ENCODE measurements at places on chromosomes 13 and 19.

- no peak for DNase-seq
Measured at GRCh38 chr19:45782820-45783785, 813 bp upstream of the DMPK start.

- DNase-seq, result no peak
Measured at GRCh38 chr19:23409392-23410048, 14.2 kb upstream of the ZNF91 start.

- DNase-seq, result peak; percentile 77
Measured at GRCh38 chr19:3270902-3271301, 46.4 kb downstream of the CELF5 start.

DNA sequence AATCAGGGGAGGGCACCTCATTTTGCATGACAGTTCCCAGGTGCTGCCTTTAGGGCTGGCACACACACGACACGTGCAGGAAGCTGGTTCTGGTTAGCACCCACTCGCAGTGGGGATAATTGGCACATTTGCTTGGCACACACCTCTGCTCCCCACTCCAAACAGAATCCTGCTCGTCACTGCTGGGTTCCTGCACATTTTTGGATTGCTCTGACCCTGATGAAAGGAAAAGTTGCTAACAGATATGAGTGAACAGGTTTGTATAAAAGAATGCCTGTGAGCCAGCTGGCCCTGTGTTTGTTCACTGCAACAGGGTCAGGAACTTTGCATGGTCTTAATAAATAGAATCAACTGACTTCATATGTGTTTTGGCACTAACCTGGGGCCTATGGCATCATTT is 1500.4 kb downstream of the EFNB2 start:
- DNase-seq, result no peak

GRCh38 chr13:29573190-29573589 is 22.3 kb downstream of the SLC7A1 start:
- DNase-seq, result no peak

GRCh38 chr19:5287066-5287465 is 53.5 kb downstream of the PTPRS start:
- no peak for DNase-seq

DNA sequence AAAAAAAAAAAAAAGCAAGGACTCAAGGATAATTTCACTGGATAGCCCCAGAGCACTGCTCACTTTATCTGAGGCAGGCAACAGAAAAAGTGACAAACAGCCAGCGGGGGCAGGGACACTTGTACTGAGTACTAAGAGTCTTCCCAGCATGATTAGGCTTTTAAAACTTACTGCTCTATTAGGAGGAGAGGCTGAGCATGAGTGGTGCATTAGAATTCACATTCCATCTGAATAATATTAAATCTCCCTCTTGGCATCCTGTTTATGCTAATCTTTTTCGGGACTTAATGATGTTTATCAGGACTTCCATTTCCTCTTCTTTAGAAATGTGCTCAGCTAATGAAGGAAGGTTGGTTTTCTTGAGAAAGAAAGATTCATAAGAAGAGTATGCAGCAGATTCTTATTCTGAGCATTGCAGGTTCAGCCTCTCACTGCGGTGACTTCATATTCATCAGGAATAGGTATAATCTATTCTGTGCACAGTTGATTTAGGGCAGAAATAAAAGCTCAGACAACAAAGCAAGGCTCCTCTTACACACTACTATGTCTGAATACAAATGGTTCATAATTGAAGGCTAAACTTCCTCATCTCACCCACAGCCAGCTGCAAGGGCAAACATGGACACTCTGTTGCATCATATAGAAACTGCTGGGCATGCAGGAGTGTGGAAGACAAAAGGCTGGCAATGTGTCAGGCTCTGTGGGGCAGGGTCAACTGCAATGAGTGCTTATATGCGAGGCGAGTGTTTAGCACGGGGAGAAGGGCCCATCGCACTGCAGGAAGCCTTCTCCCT is 107.0 kb downstream of the KL start:
- DNase-seq, result no peak

- no peak for DNase-seq
Measured at GRCh38 chr13:36839281-36839680, 20.3 kb downstream of the RFXAP start.

- no peak for DNase-seq
Measured at GRCh38 chr13:112715715-112716460, 26.1 kb downstream of the ATP11A start.

- DNase-seq, result no peak
Measured at GRCh38 chr13:27909378-27909777, 10.4 kb upstream of the PDX1 start.

GRCh38 chr19:38838208-38838985 is 6.8 kb upstream of the ECH1 start:
- no peak for DNase-seq

DNA sequence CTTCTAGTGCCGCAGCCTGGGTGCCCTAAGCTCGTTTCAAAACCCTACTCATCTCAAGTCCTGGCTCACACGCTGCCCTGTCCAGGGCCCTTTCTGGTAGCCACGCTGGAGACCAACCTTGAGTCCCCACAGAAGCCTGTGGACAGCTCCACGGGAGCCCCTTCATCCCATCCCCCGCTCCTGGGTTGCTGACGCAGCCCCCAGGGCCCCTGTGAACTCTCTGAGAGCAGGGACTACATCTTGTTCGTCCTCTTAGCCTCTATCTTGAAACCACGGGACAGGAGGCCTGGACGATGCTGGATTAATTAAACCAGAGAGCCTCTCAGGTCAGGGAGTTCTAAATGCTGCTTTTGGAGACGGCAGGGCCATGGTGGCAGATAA is 7.4 kb downstream of the MLLT1 start:
- no peak for DNase-seq

- DNase-seq, result no peak
Measured at GRCh38 chr13:73306688-73307087, 247.9 kb downstream of the KLF5 start.

DNA sequence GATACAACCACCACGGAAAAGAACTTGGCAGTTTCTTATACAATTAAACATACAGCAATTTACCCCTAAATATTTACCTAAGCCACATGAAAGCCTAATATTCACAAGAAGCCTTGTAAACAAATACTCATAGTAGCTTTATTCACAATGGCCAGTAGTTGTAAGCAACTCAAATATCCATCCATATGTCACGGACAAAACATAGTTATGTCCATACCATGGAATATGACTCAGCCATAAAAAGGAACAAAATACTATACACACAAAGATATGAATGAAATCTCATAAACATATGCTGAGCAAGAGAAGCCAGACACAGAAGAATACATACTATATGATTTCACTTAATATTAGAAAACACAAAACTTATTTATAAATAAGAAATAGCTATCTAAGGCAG is 12.9 kb downstream of the PSPC1 start:
- DNase-seq, result no peak

DNA sequence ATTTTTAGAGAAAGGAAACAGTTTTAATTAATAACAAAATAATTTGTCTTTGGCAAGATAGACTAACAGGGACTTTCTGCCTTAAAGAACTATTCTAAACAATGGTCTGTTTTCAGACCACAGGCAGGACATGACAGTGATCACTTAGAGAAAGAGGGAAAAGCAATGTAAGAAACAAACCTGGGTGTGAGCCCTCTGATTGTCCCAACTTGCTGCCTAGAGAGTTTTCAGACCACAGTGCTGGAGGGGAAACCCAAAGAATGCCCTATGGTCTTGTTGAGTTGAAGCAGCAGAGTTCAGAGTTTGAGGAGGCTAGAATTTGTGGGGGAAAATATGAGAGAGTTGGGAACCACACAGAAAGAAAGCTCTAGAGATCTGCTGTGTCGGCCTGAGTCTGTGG is 38.1 kb downstream of the DGKH start:
- no peak for DNase-seq

DNA sequence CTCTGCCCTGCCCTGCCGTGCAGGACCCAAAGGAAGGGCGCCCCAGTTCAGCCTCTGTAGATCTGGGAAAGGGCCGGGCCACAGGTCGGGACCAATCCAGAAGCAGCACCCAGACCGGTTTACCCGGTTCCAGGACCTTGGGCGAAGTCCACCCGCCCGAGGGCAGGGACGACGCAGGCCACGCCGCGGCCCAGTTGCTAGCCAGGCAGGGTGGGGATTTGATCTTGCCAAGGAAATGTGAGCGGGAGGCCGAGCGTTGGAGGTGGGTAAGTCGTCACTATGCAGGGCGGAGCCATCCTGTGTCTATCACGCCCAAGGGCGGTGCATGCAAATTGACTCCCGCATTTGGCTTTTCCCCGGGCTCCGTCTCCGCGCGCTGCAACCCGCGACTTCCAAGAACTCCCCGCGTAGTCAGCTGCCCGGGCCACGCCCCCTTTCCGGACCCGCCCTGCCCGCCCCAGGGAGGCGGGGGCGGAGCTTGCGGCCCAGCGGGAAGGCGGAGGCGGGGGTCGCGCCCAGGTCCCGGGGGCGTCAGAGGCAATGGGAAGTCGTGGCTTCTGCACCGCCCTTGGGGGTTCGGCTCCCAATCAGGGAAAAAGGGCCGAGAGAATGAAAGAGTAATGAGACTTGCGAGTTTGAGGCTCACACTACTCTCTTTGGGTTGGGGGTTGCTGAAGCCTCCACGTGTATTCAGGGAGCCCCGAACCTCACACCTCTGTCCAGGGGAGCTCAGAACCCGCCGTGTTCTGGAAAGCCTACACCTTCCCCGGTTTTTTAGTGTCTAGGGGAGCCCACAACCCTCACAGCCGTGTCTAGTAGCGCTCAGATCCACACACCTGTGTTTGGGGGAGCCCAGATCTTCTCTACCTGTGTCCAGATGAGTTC is 12.8 kb downstream of the IER2 start:
- peak; percentile 94 for DNase-seq

DNA sequence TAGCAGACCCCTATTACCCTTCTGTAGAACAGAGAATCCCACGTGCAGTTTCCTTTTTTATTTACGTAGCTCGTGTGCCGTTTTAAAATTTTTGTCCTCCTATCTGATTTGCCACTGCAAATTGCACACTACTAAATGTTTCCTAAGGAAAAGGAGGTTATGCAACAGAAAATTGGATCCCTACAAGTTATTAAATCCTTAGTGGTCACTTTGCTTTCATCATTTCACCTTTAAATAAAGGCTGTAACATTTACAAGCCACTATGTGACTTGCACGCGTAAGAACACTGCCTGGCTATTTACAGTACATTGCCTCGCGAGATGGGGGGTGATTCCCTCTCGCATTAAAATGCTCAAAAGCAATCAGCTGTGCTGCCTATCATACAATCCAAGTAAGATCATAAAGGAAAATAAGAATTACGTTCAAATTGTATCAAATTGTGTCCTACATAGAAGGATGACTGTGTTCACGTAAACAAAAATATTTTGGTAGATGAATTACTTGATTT is 525.6 kb downstream of the SUCLA2 start:
- DNase-seq, result no peak

DNA sequence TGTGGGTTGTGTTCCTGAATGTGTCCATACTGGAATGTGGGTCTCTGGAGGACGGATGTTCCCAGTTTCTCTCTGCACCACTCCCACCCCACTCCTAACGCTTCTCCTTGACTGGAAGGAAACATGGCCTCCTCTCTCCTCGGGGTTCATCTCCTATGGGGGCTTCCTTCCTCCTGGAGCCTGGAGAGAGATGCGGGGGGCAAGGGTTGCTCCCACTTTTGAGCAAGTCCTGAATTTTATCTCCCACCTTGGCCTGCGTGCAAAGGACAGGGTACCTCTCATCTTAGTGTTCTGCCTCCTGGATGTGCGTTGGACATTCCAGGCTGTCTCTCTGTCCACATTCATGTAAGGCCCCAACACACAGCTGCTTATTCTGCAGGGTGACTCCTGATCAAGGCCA is 52.5 kb upstream of the UQCRFS1 start:
- DNase-seq, result no peak

DNA sequence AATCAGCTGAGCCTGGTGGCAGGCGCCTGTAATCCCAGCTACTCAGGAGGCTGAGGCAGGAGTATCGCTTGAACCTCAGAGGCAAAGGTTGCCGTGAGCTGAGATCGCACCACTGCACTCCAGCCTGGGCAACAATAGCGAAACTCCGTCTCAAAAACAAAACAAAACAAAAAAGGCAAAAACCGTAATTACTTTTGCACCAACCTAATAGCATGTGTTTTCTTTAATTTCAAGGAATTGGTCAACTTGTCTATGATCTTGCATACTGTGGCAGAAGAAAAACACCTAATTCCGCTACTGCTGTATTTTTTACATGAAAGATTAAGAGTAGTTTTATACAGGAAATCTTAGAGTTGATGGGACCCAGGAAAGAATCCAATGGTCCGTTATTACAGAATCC is 241.2 kb downstream of the COL4A1 start:
- DNase-seq, result no peak

DNA sequence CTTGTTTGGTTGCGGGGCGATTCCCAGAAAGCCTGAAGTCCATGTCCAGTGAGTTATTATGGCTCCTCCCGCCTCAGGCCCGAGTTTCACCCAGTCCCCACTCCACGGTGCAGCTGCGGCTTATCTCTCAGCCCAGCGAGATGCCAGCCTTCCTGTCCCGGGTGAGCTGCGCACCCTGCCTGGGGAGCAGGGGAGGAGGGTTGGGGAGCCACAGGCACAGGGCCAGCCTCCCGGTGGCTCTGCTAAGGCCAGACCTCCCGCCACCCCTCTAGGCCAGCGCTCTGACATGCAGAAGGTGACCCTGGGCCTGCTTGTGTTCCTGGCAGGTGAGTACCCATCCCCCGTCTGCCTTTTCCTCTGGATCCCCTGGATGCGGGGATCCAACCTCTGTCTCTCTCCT is 3.5 kb downstream of the FXYD3 start:
- no peak for DNase-seq

DNA sequence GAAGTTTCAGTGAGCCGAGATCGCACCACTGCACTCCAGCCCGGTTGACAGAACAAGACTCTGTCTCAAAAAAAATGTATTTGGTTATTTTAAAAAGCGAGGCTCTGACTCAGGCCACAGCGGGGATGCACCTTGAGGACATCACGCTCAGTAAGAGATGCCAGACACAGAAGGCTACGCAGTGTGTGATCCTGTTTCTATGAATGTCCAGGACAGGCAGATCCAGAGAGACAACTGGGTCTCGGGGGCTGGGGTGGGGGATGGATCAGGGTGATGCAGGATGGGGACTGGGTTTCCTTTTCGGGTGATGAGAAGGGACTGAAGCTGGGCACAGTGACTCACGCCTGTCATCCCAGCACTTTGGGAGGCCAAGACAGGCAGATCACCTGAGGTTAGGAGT is 5.4 kb downstream of the MED16 start:
- no peak for DNase-seq

- DNase-seq, result no peak
Measured at GRCh38 chr19:4174213-4174894, 8.0 kb downstream of the SIRT6 start.

GRCh38 chr13:69720278-69720983 is 387.2 kb upstream of the ATXN8OS start:
- DNase-seq, result no peak

GRCh38 chr19:10817291-10818038 is 18.5 kb downstream of the TMED1 start:
- DNase-seq, result no peak
